H9 (cell line): ENCODE measurements at places on chromosomes 3 and 15.

DNA sequence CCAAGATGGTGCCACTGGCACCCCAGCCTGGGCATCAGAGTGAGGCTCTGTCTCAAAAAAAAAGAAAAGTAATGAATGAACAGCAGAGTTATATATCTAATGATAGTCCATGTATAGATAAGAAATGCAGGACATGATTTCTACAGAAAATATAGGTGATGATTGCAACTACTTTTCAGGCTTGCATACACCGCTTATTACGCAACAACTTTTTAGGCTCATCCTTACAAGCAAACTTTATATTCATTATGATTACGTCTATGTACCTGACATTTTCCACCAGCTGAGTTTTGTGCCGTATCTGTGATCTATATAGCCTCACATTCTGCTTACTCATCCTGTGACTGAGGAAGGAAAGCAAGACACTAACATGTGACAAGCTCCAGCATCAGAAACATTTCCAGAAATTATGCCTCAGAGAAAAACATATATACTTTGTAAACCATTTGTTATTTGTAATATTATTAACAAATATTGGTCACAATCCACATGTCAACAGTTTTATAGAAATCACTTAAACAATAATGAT is 906.3 kb downstream of the ZPLD1 start:
- no peak for DNase-seq

- DNase-seq, result no peak
Observed at GRCh38 chr3:94431876-94432570, 369.2 kb downstream of the NSUN3 start.

DNA sequence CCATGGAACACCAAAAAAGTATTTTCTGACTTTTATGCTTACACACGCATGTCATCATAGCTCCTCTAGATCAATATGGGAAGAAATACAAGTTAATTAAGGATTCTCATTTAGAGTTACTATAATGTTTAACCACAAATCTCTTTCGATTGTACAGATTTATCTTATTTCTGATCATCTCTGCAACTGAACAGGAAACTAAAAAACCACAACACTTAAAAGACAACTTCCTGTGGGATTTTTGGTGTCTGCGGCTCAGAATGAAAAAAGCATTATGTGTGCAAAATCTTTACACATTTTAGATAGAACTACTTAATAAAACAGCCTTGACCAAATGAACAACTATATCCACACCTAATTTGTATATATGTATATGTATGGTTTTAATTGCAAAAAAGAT is 3.0 kb upstream of the TJP1 start:
- DNase-seq, result no peak

DNA sequence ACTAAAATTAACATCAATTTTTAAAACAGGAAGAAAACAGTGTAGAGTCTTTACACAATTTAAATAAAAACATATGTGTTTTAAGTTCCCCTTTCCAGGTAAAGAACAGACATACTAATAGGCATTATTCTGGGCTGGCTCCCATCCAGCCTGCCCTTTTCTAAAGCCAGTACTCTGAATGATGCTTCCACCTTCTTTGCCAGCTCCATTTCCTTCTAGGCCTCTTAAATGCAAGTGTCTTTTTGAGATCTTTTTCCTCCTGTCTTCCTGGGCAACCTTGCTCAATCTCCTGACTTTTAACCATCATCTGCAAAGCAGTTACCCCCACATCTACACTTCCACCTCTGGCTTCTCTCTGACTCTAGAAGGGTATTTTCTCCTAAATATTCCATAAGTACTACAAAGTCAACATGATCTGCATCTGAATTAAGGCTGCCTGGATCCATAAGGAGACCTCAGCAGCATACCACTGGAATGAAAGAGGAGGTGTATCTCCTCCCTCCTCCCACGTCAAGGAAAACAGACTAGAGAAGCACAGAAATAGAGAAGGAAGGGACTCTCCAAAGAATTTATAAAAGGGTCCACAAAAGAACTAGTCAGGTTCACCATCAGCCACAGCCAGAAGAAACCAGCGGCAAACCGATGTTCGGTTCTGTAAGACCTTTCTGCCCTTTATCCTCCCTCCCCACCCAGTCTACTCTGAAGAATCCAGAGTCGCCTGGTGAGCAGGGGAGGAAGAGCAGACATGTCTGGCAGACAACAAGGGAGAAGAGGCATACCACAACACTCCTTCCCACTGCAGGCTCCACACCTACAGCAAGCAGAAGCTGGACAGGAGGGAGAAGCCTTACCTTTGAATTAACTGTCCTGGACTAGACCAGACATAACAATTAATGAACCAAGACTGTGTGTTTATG is 47.1 kb downstream of the GOLIM4 start:
- no peak for DNase-seq

DNA sequence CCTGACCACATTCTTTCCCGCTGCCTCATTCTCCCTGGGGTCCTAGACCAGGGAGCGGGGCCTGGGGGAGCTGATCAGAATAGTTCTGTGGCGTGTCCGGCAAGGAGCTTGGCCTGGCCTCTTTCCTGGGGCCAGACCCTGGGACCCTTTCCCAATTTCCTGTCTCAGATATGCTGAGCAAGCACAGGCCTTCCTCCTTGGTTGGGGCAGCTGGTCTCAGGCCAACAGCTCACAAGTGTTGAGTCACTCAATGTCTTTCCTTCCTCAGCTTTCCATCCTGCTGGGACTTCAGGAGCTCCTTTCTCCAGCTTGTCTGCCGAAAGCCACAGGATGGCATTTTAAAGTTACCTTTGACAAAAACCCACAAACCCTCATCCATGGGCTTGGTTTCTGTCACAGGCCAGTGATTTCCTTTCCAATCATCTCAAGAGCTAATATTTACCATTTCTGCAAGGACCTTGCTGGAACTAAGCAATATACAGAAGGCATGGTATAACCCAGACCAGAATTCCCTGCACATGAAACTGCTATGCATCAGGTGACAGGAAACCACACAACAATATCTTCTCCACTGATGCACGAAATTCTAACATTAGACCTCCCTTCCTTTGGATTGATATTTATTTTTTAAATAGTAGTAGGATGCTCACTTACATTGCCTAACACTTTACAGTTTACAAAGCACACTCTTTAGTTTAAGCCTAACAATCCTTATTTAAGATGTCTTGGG is 19.5 kb upstream of the TIMP4 start:
- no peak for DNase-seq

- peak; percentile 38 for DNase-seq
Observed at GRCh38 chr3:87088993-87089841, 98.3 kb upstream of the VGLL3 start.

GRCh38 chr3:10140996-10141546 is 507 bp upstream of the VHL start:
- no peak for DNase-seq

- peak; percentile 43 for DNase-seq
Observed at GRCh38 chr3:169619793-169620192, 43.7 kb downstream of the MECOM start.

DNA sequence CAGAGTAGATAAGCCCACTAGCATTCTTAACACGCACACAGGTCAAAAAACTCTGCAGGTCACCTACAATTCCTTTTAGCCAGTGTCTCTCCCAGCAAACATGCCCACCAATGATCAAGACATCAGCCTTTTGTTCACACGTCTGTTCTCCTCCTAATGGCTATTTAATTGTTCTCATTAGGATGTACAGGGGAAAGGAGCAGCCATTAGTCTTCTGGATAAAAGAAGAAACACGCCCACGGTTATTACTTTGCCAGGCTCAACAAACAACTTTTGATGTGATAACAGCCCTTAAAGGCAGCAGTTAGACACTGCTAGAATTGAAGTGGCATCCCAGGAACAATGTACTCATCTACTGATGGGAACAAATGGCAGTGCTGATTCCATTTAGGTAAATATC is 108.8 kb downstream of the NTRK3 start:
- DNase-seq, result no peak

GRCh38 chr15:28894631-28895030 is 8.9 kb downstream of the APBA2 start:
- no peak for DNase-seq

GRCh38 chr3:32882189-32882588 is 64.4 kb downstream of the TRIM71 start:
- no peak for DNase-seq

DNA sequence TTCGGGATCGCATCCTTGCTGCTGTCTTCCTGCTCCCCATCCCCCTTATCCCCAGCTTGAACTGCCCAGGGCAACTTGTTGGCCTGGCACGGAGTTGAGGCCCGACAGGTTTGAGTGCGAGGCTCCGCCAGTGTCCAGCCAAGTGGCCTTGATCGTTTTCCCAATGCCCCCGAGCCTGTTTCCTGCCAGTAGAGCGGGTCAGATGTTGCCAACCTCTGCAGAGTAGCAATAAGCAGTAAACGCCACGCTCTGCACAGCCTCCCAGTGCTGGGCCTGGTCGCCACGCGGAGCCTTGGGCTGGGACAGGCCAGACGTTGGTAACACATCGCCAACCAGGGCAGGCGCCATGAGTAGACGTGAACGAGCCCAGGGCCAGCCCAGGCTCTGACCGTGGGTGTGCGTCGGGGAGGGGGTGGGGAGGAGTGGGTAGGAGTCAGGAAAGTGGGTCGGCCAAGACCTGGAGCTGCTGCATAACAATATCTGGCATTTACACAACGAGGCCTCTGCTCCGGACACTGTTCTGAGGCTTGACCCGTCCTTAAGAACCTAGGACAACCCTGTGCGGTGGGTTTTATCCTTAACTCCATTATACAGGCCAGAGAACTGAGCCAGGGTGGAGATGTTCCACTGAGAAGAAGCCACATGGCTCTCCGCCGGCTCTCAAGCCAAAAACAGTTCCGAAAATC is 444 bp upstream of the ABHD14A start:
- DNase-seq, result no peak

- peak; percentile 40 for DNase-seq
Observed at GRCh38 chr15:87672309-87673288, 583.9 kb downstream of the NTRK3 start.

GRCh38 chr3:19074257-19074900 is 73.9 kb upstream of the KCNH8 start:
- DNase-seq, result peak; percentile 74

DNA sequence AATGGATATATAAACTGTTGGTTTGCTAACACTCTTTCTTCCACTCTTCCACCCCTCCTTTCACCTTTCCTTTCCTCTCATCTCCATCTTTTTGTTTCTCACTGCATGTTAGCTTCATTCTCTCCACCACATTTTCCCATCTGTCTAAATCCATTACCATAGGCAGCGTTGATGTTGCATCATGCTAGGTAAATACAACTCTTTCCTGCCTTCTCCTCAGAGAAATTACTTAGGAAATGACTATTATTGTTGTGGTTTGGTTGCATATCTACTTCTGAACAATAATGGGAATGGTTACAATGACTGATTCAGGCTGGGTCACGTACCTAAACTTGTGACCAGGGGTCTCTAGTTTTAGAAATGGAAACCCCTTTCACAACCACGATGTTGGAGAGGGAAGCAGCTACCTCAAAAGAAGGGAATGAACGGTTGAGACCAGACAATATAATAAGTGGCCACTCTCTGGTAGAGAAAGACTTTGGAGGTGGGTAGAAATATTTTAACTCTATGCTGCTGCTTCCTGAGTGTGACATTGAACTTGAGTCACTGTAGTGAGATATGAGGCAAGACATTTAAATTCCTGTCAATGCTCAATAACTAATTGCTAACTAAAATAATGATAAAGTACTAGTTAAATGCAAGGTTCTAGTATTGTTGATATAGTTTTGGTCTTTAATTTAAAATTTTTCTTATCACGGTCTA is 314.1 kb upstream of the TGFBR2 start:
- no peak for DNase-seq

GRCh38 chr3:157375342-157375986 is 61.2 kb upstream of the PTX3 start:
- no peak for DNase-seq

- no peak for DNase-seq
Observed at GRCh38 chr15:38868326-38869114, 303.9 kb upstream of the RASGRP1 start.

- no peak for DNase-seq
Observed at GRCh38 chr3:122271246-122271898, 53.7 kb upstream of the CSTA start.

GRCh38 chr15:45101749-45102148 is 12.2 kb downstream of the DUOX2 start:
- DNase-seq, result no peak

DNA sequence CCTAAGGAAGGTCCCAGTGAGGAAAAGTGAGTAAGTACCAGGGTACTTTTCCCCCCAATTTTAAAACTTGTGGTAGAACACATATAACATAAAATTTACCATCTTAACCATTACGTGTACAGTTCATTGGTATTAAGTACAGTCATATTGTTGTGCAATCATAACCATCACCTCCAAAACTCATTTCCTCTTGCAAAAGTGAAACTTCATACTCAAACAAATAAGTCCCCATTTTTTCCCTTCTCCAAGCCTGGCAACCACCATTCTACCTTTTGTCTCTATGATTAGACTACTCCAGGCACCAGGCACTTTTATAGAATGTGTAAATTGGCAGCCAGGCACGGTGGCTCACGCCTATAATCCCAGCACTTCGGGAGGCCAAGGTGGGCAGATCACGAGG is 12.2 kb downstream of the PRC1 start:
- no peak for DNase-seq

GRCh38 chr3:2523281-2523836 is 424.7 kb downstream of the CNTN4 start:
- DNase-seq, result no peak

GRCh38 chr3:15220056-15220455 is 14.0 kb downstream of the CAPN7 start:
- DNase-seq, result no peak

- DNase-seq, result no peak
Observed at GRCh38 chr15:40190591-40190990, 29.7 kb downstream of the BUB1B start.

- DNase-seq, result no peak
Observed at GRCh38 chr3:180467177-180467576, 134.8 kb upstream of the TTC14 start.

- peak; percentile 95 for DNase-seq
Observed at GRCh38 chr15:56245871-56246814, 2.5 kb upstream of the RFX7 start.

DNA sequence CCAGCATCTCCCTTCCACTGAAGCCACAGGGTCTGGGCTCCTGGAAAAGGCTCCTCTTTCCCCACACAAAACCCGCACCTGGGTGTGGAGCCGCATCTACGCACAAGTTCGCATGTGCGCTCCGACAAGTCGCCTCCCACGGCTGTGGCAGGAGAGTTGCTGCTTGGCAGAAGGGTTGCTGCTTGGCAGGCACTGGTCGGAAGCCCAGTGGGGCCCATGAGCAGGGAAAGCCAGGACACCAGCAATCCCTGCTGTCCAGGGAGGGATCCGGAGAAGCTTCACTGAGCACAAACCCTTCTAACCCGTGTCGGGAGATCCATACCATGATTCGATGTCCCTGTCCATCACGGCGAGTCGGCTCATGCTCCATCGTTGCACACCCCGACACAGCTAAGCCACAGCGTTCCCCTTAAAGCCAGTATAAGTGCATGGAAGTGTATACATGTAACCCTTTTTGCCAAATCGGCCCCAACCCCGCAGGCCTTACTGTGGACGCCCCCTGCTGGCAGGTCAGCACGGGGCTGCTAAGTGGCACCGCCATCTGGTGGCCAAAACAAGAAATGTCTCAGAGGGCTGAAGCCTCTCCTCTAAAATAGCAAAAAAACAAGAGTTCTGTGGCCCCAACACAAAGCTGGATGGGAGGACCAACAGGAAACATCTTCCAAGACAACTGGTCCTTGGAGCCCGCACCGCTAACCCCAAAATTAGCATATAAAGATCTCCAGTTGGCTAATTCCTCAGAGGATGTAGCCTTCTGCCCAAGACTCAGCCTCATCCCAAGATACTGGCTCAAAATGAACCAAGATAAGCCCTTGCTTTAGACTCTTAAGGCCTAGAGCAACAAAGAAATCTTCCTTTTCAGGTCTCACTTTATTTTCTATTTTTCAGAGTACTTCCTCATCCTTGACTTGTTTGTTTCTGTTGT is 8.3 kb downstream of the ANKRD63 start:
- DNase-seq, result peak; percentile 87
